ENCODE measurements at places on chromosomes 2 and 18. TPM values are rescaled to one million over a fixed set of nuclear protein-coding genes. Genes with fewer than 3 reads are reported as not detected.
A peak's percentile ranks its signal among the peaks of the same experiment; 100 is the strongest.

NLRC4 gene
- polyA plus RNA-seq = 0.60 TPM

CSRNP3 gene
- polyA plus RNA-seq = not detected

IL1RL1 gene
- not detected for polyA plus RNA-seq

LYPD1 gene
- not detected for polyA plus RNA-seq

DNA sequence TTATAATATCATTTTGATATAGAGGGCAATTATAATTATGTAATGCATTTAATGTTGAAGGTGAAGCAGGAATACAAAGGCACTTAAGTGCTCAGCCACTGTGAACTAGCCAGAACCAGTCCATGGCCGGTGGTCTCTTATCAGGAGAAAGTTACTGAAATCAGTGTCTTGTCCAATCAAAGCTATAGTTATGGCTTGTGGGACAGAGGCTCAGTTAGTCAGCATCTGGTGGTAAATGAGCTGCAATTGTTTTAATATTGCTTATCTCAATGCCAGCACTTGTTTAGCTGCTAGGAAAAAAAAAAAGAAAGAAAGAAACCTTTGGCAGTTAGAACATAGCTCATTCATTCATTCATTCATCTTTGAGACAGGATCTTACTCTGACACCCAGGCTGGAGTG is 3.8 kb upstream of the ALS2 start:
- H3K27ac ChIP-seq = no peak overlapping the region
- no peak for DNase-seq
- no peaks in the 10 kb centered on the region for H3K36me3 ChIP-seq
- H3K4me1 ChIP-seq = peaks cover 20% of the 10 kb centered on the region

- no peak for DNase-seq
- H3K27ac ChIP-seq = peak overlapping the region; percentile 12
- peak overlapping the region; percentile 2 for H3K4me3 ChIP-seq
- peaks cover 17% of the 10 kb centered on the region for H3K4me1 ChIP-seq
These were observed 2.6 kb upstream of the FAM136A start for GRCh38 chr2:70304498-70304897.

DNA sequence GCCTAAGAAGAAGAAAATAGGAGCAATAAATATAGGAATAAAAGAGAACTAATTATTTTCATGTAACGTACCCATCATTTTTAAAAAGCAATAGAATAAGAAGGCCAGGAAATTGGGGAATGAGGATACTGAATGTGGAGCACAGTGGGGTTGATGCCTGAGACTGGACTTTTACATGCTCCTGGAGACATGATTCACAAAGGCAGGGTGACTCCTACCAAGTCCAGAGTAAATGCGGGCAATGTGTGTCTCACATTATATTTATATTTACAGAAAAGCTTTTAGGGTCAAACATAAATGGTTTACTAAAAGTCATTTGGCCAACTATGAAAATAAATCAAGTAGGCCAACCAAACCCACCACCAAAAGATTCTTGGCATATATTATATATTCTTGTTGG is 87.9 kb upstream of the COL5A2 start:
- DNase-seq = no peak
- no peaks in the 10 kb centered on the region for H3K27me3 ChIP-seq
- no peaks in the 10 kb centered on the region for H3K4me1 ChIP-seq
- no peaks in the 10 kb centered on the region for H3K36me3 ChIP-seq

- no peak for DNase-seq
- peaks cover 13% of the 10 kb centered on the region for H3K4me1 ChIP-seq
- H3K4me3 ChIP-seq = peak overlapping the region; percentile 57
- H3K27ac ChIP-seq = no peak overlapping the region
- H3K36me3 ChIP-seq = no peaks in the 10 kb centered on the region
These were observed 3.3 kb downstream of the PAX3 start for GRCh38 chr2:222295368-222296062.

GRCh38 chr2:230866756-230867523 is 2.2 kb downstream of the ITM2C start:
- peak overlapping the region; percentile 85 for H3K4me3 ChIP-seq
- H3K27ac ChIP-seq = no peak overlapping the region
- peaks cover 74% of the 10 kb centered on the region for H3K4me1 ChIP-seq
- H3K27me3 ChIP-seq = no peaks in the 10 kb centered on the region

DNA sequence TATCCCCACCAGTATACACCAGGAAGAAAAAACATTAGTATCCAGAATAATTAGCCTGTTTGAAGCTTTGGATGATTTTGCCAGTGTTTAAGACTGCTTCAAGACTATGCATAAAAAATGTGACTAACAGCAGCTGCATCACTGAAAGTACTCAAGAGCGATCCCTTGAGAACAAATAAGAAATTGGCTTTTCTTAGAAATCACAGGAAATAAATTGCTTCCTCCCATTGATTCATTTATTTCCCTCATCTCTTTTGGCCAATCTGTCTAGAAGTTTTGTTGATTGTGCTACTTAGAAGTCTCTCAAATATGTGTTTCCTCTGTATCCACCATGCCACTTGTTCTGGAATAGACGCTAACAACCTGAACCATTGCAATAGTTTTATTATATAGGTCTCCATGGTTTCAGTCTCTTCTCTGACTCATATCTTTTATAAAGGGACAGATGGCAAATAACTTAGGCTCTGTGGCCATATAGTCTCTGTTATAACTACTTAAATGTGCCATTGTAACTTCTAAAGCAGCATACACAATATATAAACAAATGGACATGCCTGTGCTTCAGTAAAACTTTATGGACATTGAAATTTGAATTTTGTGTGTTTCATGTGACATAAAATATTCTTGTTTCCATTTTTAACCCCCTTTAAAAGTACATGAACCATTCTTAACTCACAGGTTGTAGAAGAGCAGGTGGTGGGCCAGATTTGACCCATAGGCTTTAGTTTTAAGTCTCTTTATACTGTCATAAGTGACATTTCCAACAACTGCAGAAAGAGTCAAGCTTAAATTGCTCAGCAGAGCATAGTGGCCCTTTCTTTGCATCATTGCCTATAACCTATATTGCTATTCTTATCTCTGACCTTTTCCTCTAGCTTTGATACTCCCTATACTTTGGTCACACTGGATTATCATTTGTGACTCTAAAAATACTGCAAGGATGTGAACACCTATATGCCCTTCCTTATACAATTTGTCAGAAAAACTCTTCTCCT is 123.9 kb downstream of the MC4R start:
- peaks cover 38% of the 10 kb centered on the region for H3K27me3 ChIP-seq
- H3K4me3 ChIP-seq = no peak overlapping the region
- H3K36me3 ChIP-seq = no peaks in the 10 kb centered on the region
- DNase-seq = no peak

GRCh38 chr18:26091047-26091630 is 726 bp upstream of the SS18 start:
- peak overlapping the region; percentile 97 for H3K4me3 ChIP-seq
- peaks cover 6% of the 10 kb centered on the region for H3K36me3 ChIP-seq
- no peak for DNase-seq
- H3K27ac ChIP-seq = peak overlapping the region; percentile 100
- no peaks in the 10 kb centered on the region for H3K27me3 ChIP-seq
- peaks cover 18% of the 10 kb centered on the region for H3K4me1 ChIP-seq

DNA sequence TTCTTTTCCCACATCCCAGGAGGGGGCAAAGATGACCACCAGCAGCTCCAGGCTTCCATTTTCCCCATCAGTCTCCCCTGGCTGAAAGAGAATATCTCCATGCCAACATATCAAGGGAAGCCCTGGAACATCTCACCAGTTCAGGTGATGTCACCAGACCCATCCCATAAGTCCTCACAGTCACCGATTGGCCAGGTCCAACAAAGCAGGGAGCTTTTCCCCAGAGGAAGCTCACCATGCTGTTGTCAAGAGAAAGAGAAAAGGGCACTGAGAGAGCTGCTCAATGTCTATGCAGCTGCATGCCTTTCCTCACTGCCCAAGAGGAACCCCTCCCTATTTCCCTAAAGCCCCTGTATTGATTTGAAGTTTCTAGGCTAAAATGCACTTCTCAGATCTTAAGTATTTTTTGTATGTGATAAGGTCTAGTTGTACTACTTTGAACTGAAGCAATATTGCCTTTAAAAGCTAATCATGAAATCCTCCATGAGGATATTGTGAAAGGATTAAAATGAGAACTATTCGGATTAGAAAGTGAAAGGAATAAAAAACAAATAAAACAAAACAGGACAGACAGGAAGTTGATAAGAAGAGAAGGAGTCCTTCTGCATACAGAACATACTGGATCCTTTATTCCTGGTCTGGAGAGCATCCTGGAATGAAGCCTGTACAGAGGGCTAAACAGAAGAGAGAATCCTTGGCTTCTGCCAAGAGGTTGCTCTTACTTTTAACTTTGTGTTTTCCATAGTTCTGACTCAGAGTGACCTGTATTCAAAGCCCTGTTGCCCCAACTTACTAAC is 45.2 kb upstream of the CTIF start:
- peaks cover 13% of the 10 kb centered on the region for H3K36me3 ChIP-seq
- H3K4me1 ChIP-seq = peaks cover 3% of the 10 kb centered on the region
- H3K27ac ChIP-seq = no peak overlapping the region
- H3K27me3 ChIP-seq = peaks cover 42% of the 10 kb centered on the region

- H3K36me3 ChIP-seq = no peaks in the 10 kb centered on the region
- H3K4me3 ChIP-seq = no peak overlapping the region
- no peaks in the 10 kb centered on the region for H3K27me3 ChIP-seq
- no peak overlapping the region for H3K27ac ChIP-seq
These were observed 84.2 kb upstream of the UNC80 start for GRCh38 chr2:209687323-209687969.

- H3K4me3 ChIP-seq = no peak overlapping the region
- no peak for DNase-seq
- no peaks in the 10 kb centered on the region for H3K27me3 ChIP-seq
- H3K4me1 ChIP-seq = peaks cover 23% of the 10 kb centered on the region
These were observed 19.3 kb downstream of the TRABD2A start for GRCh38 chr2:84861539-84861938.

GRCh38 chr2:231482806-231483391 is 18.6 kb upstream of the NCL start:
- no peaks in the 10 kb centered on the region for H3K36me3 ChIP-seq
- H3K4me3 ChIP-seq = peak overlapping the region; percentile 79
- peak; percentile 66 for DNase-seq
- H3K27me3 ChIP-seq = no peaks in the 10 kb centered on the region
- H3K27ac ChIP-seq = peak overlapping the region; percentile 61

- no peaks in the 10 kb centered on the region for H3K4me1 ChIP-seq
- no peaks in the 10 kb centered on the region for H3K36me3 ChIP-seq
- H3K27ac ChIP-seq = no peak overlapping the region
- H3K27me3 ChIP-seq = peaks cover 24% of the 10 kb centered on the region
These were observed 221.8 kb downstream of the FHOD3 start for GRCh38 chr18:36519358-36519757.

DNA sequence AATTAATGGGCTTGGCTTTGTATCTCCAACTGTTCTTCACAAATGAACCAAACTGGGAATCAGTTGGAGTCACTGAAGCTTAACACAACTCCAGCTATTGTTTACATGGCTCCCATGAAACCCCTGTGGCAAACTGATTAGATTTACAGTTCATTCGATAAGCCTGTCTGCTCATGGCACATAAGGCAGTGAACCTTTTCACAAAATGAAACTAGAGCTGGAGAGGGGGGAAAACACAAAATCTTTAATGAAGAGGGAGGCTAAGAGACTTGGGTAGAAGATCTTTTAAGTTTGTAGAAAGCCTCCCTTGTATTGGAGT is 11.6 kb upstream of the ITGA6 start:
- no peaks in the 10 kb centered on the region for H3K36me3 ChIP-seq
- DNase-seq = no peak
- peaks cover 17% of the 10 kb centered on the region for H3K27me3 ChIP-seq
- H3K27ac ChIP-seq = no peak overlapping the region
- H3K4me1 ChIP-seq = no peaks in the 10 kb centered on the region

DNA sequence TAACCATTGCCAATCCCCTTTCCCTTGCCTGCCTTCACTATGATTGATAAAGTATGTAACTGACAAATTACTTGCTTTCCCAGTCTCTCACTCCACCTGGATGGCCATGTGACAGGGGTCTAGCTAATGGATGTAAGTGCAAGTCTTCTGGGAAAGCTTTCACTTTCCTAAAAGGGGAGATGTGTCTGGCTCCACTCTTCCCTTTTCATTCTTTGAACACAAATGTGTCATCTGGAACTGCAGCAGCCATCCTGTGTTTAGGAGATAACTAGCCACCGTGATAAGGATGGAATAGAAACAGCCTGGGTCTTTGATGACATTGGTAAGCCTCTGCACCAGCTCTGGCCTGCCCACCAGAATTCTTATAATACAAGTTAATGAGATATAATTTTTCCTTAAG is 38.2 kb downstream of the SNRPD1 start:
- peaks cover 12% of the 10 kb centered on the region for H3K36me3 ChIP-seq
- no peak overlapping the region for H3K4me3 ChIP-seq
- no peak for DNase-seq
- H3K27ac ChIP-seq = no peak overlapping the region
